ENCODE measurements at places on chromosomes 7 and 10.

DNA sequence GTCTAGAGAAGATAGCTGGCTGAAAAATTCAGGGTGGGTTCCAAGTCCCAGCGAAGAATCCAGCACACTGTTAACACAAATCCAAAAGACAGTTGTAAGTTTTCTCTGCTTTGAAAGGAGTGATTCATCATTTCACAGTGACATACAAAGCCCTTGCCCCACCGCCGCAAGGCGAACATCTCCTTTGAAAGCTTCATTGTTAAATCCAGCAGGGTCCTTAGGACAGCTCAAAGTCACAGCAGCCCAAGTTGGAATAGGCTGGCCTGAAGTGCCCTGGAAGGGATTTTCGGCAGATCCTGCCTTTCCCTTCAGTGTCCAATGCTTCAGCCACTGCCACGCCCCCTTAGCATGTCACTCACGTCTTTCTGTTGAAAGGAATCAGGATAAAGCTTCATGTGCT, 526.1 kb downstream of the CALN1 start:
- DNase-seq, result no peak

GRCh38 chr10:103265717-103266329, 11.1 kb upstream of the INA start:
- DNase-seq, result no peak

GRCh38 chr10:122850705-122851640, 5.3 kb upstream of the CUZD1 start:
- DNase-seq, result no peak

GRCh38 chr10:37754538-37755323, 102.7 kb downstream of the ZNF248 start:
- DNase-seq, result no peak

DNA sequence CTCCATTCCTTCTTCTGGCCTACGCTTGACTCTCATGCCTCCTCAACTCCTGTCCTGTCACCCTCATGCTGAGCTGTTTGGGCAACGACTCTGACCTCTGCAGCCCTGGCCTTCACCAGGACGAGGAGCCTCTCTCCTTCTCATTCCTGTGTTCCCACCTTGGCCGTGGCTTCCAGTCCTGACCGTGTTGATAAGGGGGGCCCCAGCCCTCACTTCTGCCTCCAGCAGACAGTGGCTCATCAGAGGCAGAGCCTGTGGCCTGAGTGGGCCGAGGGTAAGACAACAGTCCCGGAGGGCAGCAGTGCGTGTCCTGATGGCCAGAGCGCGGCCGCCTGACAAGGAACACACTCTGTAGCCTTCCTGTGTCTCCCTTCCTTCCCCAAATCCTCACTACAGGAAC, 61.7 kb upstream of the UBE3C start:
- DNase-seq, result no peak

- DNase-seq, result no peak
Measured at GRCh38 chr7:77752016-77752415, 46.2 kb downstream of the TMEM60 start.

- no peak for DNase-seq
Measured at GRCh38 chr7:7435978-7436377, 99.7 kb downstream of the COL28A1 start.

DNA sequence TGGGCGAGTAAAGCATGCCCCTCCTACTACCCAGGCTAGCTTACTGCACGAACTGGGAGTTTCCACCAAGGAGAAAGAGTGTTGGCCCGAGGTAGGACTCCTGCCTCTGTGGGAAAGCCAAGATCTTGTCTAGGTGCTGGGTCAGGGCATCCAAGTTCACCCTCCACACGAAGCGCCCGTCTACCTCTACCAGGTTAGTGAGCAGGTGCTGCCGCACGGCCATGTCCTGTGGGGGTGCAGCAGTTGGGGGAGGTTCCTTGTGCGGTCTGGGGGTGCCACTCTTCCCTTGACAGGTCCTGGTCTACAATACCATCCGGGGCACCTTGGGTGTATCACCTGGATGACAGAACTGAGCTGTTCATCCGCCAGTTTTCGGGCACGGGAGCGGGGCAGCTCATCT, 1.7 kb downstream of the ABHD11 start:
- DNase-seq, result no peak

DNA sequence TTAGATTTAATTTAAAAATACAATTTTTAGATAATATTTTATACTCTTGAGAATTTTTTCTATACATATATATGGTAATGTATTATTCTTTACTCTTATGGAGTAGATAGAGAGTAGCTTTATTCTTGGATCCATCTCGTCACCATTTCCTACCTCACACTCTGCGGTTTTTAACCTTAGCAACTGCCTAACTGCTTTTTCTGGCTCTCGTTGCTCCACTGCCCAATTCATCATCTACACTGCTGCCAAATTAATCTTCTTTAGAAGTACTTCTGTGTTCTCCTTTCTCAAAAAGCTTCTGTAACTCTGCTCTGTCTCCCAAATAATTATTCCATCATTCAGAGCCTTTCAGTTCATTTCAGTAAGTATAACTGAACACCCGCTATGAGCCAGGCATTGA, 35.3 kb downstream of the CAPZA2 start:
- no peak for DNase-seq

- no peak for DNase-seq
Measured at GRCh38 chr7:37796138-37796775, 52.1 kb upstream of the NME8 start.

DNA sequence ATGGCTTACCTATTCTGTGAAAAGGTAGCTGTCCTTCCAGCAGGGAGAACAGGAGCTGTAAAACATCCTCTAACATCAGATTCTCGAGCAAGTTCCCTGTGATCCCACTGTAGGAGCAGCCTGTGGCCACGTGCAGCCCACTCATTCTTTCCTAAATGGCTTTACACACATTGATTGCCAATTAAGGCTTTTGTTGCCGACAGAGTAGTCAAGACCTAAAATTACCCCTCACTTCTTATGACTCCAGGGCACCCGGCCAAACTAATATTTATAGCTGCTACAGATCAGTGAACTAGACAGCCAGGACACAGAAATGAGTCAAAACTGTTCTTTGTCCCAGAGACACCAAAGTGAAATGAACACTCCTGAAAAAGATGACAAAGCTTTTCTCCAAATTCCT, 832.1 kb downstream of the SORCS3 start:
- no peak for DNase-seq

DNA sequence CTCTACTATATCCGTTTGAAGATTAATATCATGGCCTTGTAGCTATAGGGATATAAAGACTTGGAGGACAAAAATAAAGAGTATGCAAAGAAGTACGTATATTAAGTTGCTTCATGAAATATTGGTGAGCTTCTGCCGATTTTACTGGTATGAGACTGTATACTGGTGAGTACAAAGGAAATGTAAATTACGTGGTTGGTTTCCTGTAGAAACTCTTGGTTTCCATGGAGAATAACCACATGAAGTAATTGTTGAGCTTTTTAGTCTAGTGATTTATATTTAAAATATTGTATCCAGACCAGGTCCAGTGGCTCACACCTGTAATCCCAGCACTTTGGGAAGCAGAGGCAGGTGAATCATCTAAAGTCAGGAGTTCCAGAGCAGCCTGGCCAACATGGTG, 32.2 kb upstream of the GLI3 start:
- DNase-seq, result no peak

DNA sequence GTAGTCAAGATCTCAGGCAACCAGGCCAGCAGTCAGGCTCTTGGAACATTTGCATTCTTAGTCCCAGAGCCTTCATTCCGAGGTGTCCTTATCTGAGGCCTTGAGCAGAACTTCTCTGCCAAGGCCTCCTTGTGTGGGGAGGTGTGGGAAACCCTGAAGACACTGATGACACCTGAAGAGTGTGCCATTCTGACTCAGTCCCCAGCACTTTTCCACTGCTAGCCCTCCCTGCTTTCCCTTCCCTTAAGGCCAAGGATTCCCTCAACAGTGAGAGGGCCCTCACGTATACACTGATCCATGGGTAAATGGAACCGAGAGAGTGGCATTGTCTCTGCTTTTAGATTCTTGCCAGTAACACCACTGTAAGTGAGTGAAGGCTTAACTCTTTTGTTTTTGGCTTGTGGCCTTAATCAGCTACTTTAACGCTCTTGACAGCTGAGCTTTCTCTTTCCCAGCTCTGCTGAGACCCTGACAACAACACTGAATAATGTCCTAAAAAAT, 30.3 kb downstream of the TRDMT1 start:
- no peak for DNase-seq

GRCh38 chr7:38220452-38220851, 42.4 kb downstream of the STARD3NL start:
- no peak for DNase-seq

- DNase-seq, result no peak
Measured at GRCh38 chr10:24518411-24518810, 205.3 kb downstream of the ARHGAP21 start.

DNA sequence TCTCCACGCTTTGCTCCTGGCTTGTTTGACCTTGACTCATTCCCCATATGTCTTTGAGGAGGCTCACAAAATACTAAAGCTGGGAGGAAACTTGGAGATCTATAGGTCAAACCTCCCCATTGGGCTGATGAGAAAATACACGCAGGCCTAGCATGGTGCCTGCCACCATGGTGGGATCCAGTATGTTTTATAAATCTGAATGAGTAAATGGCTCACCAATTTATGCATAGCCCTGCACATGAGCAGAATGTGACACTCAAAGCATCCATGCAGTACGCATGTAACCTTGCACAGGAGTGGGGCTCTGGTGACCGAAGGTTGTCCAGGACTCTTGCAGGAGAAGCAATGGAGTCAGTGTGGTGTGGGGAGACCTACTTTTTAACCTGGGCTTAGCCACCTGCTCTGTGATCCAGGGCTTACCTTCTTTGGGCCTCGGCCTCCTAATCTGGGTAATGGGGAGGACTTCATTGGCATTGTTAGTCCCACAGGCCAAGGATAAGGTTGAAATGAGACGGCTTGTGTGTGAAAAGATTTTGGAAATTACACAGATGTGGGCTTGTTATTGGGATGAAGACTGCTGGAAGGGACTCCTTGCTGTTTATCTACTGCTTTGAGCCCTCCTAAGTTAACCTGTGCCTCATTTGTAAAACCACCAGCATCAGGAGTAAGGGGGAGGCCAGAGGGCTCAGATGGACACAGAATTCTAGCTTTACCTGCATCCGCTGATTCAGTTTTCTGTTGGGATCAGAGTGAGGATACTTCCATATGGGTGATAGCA, 58.4 kb downstream of the ADCYAP1R1 start:
- no peak for DNase-seq

- no peak for DNase-seq
Measured at GRCh38 chr7:110470420-110470819, 620.5 kb upstream of the LRRN3 start.

- DNase-seq, result no peak
Measured at GRCh38 chr7:102310414-102310815, 23.7 kb downstream of the SH2B2 start.

DNA sequence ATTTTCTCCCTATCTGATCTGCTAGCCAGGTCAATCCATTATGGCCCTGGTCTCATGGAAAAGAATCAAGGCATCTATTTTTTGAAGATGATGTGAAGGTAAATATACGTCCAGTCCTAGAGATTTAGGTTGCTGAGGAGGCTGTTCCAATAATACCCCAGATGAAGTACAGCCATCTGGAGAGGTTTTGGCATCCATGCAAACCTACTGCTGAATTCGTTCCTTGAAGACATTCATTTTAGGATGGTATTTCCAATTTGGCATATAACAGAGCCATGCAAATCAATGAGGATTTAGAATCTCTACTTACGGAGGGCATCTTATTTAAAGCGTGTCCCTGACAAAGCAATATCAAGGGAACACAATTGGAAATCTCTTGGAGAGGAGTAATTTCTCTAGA, 465.5 kb downstream of the KCNMA1 start:
- no peak for DNase-seq

Data from NCI-H2107 (cell line).